CD4-positive, alpha-beta T cell treated with Interleukin-6 for 4 hours (primary cell): ENCODE measurements at places on chromosomes 12 and 14.

- no peak for DNase-seq
Observed at GRCh38 chr14:20476776-20477175, 7.6 kb downstream of the PNP start.

DNA sequence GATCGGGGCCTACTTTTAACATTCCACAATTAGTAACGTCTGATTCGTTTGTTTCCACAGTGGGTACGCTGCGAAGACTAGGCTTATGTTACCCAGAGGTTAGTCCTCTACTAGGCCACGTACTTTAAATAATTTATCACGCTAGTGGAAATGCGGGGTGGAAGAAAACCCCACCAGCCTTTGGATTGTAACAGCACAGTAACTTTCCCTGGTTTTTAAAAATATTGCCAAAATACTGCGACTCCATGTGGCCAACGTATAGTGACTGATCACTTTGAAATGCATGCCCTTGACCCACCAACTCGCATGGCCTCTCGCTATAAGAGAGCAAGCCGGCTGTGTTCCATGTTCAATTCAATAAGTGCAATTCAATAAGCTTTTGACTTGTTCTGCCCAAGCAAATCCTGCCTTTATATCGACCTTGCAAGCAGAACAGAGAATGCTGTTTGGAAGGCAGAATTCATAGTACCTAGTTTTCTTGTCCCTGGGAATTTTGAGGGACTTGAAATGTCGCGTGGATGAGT is 882 bp upstream of the GTF2A1 start:
- DNase-seq: no peak

DNA sequence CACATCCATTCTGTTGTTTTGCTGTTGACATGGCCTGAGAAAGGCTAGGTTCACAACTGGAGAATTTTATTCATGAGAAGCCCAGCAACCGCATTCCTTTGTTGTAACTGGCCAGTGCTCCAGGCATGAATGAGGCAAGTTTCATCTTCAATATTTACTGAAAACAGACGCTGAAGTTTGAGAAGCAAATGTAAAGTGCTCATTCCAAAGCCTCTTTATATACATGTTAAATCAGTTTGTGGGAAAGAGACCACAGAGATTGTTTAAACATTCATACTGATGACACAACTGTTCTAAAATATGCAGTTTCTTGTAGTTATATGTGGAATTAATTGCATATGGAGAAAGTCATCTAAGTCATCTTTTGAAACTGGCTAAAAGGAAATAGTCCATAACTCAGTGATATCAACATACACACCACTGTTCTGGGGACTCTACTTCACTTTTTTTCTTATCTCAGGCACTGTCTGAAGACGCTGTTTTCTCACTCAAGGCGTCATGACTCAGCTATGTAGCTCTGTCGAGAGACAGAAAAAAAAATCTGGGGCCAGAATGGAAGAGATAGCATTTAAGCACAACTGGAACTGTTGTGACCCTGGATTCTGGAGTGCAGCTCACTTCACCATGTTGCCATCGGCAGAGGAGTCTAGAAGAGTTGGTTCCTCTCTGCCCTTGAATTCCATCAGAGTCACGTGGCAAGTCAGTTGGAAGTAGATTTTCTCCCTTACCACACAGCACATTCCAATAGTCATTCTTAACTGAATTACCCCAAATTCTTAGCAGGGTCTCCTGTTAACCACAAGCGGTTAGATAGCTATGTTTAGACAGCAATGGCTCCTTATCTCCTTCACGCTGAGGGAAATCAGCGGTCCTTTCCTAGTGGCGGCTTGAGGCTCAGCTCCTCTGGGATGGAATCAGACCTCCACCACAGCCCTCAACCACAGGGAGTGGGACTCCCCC is 258.4 kb upstream of the HMGA2 start:
- no peak for DNase-seq

DNA sequence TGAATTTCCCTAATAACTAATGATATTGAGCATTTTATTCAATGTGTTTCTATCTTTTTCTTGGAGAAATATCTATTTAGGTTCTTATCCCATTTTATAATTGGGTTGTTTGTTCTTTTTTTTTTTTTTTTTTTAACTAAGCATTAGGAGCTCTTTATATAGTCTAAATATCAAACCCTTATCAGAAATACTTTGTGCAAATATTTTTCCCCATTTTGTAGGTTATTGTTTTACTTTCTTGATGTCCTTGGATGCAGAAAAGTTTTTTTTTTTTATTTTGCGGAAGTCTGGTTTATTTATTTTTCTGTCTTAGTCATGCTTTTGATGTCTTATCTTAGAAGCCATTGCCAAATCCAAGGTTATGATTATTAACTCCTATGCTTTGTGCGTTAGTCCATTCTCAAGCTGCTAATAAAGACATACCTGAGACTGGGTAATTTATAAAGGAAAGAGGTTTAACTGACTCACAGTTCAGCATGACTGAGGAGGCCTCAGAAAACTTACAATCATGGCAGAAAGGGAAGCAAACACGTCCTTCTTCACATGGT is 434.3 kb upstream of the TBX3 start:
- no peak for DNase-seq
